Activated CD4-positive, alpha-beta T cell treated with anti-CD3 and anti-CD28 coated beads, Interleukin-2, amount 50 U/mL, for 1 hour (primary cell): ENCODE measurements at places on chromosomes 4 and X.

DNA sequence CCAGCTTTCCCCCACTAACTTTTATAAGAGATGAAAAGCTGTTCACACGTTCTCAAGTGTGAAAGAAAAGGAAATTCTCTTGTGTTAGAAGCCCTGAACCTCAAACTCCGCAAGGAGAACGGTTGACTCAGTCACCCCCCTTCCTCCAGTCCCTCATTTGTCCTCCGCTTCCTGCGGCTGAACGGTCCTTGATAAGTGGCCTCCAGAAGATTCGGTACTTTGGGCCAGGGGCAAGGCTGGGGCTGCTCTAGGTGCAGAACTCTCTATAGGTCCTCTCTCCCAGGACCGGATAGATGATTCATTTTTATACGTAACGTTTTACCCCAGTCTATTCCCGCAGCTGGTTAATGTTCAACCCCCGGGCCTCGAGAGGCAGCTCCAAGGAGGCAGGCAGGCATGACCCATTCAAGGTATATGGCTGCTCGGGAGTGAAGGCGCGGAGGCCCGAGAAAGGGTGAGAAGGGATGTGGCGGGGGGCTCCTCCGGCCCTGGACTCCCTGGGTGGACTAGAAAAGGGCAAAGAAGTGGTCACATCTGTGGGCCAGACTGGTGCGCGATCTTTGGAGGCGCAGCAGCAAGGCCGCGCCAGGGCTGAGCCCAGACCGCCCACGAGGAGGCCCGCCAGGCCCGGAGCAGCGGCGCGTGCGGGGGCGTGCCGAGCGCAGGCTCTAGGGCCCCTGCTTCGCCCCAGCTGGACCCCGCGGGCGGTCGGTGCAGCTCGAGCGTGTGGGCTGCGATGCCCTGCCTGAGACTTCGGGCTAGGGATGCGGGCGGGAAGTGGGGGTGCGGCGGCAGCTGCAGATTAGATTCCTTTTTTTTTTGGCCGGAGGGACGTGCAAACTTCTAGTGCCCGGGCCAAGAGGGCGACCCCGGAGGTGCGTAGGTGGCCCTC is 11.7 kb downstream of the PITX2 start:
- DNase-seq = no peak

DNA sequence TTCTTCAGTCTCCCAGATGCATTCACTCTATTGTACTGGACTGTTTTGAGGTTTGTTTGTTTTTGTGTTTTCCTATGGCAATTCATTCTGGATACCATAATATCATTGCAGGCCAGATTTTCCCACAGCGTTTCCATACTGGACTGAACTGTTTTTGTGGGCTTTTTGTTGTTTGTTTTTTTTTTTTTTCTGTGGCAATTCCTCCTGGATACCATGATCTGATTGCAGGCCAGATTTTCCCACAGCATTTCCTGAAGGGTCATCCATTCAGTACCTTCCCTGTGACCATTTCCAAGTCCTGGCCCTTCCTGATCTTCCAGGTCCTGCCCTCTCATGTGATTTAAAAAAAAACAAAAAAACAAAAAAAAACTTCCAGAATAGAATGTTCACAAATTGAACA is 33.9 kb upstream of the FAM241A start:
- DNase-seq = no peak

DNA sequence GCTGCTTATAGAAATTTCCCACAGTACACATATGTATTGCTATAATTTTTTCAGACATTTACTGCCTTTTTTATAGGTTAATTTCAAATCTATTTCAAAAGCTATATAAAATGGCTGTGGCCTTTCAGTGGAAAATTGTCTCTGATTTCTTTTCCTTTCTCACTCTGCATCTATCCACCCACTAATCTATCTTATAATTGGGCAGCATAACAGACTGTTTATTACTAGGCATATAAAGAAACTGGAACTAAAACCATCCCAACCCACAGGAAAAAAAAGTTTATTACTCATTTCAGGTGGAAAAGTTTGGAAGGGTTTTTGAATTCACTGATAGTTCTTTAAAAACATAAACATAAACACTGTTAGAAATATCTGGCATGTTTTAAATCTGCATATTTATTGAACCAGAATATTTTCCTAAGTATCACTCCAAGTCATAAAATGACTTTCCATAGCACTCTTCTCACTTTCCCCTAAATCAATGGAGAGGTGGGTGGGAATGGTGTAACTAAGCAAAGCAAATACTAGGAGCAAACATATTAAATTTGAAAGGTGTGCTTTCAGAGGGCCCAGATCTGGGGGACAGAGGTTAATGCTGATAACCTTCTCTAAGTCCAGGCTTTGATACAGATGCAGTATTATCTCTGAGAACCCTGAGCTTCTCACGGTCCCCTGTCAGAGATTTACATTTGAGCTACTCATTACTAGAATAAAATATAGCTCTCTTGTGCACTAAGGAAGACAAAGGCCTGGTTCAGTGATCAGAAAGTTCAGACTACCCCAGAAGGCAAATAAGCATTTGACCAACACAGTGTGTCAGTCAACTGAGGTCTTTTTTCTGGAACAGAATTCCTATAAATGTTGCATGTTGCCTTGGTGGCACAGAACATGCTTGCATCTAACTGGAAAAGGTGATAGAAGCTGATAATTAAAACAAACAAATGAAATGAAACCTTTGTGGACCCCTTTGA is 328.3 kb downstream of the UNC5C start:
- no peak for DNase-seq

- no peak for DNase-seq
Observed at GRCh38 chrX:20451929-20452328, 185.2 kb upstream of the RPS6KA3 start.

DNA sequence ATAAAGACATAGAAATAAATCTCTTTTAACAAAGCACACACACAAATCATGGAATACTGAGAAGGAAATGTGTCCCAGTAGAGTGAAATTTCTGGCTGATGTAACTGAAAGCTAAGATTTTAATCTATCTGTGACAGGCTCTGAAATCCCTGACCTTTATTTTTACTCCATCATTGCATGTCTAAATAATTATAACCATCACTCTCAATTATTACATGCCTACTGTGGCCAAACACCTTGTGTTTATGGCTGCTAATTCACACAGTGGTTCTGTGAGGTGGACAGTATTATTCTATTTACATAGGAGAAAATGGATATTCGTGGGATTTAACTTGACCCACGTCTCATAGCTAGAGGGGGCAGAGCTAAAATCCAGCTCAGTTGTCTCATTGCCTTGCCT is 438.1 kb downstream of the TLL1 start:
- DNase-seq = no peak

- DNase-seq = no peak
Observed at GRCh38 chr4:107897823-107898222, 33.5 kb upstream of the CYP2U1 start.

DNA sequence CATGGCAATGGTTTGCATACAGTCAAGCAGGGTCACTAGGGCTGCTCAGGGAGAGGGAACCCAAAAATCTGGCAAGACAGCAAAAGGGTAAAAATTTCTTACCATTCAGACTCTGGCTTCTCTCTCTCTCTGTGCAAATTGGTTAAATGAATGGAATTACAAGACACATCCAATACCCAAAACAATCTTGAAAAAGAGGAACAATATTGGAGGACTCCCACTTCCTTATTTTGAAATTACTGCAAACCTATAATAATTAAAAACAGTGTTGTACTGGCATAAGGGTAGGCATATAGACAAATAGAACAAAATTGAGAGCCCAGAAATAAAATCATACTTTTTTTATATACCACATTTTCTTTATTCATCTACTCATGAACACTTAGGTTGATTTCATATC is 24.1 kb downstream of the ETDA start:
- no peak for DNase-seq

GRCh38 chr4:75016472-75016871 is 83.6 kb downstream of the PARM1 start:
- no peak for DNase-seq

- DNase-seq = no peak
Observed at GRCh38 chr4:47715716-47716416, 122.0 kb downstream of the CORIN start.

GRCh38 chr4:147909225-147909624 is 177.3 kb downstream of the ARHGAP10 start:
- DNase-seq = no peak

- DNase-seq = no peak
Observed at GRCh38 chr4:180380733-180381132, 1862.5 kb upstream of the TENM3 start.

DNA sequence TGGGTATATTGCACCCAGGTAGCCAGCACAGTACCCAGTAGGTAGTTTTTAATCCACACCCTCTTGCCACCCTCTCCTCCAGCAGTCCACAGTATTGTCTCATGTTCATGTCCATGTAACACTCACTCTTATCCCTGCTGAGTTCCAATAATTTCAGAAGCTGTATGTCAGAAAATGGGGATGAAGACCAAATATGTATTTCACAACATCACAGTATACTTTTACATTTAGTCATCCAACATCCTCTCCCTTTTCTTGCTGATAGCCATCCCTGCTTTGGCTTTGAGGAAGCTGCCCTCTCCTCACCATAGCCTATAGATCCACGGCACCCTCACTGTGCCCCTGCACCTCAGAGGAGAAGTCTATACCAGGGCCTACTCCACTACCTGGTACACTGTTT is 126.0 kb upstream of the LDB2 start:
- DNase-seq = no peak

DNA sequence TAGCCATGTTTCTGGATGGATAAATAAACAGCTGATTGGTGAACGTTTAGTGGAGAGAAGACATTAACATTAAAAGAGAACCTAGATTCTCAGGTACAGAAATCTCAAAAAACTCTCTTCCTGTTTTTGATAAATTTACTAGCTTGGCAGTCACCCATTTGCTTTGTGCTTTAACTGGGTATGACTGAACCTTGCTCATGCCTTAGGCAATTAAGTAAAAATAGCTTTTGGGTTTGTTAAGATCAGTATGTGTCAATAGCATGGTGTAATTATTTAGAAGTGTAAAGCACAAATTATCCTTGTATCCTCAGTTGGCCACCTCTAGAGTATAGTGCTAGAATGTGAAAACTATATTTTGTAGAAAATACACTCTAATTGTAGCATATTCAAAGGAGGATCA is 200.0 kb downstream of the CFAP299 start:
- DNase-seq = no peak

DNA sequence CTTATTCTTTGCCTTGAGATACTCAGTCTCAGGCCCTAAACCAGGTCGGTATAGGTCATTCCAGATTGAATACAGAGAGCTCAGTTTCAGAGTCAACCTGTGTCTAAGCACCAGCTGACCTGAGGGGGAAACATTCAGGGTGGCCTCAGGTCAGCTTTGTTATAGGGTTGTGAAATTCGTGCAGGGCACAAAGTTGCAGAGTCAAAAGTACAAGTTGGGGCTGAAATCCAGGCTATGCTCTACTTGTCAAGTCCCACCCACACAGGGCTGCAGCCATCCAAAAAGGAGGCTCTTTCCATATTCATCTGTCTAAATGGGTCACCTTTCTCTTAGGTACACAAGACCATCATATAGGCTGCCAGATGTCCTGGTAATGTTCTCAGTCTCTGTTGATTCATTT is 89.7 kb downstream of the ITIH6 start:
- DNase-seq = no peak

DNA sequence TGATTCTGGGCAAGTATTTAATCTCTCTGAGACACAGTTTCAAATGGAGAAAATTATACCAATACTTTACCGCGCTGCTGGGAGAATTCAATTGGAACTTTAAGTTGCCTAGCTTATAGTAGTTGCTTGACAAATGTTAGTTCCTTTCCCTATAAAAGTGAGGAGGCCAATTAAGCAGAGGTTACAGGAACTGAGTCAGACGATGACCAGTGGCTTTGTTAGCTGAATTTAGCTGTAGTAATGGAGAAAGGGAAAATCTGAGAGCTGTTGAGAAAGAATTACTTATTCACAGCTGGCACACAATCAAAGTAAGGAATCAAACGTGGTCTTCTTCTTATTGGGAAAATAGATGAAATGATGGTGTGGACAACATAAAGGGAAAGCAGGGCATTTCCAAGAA is 29.6 kb downstream of the SMARCA1 start:
- DNase-seq = no peak

- no peak for DNase-seq
Observed at GRCh38 chrX:43939187-43939926, 33.8 kb downstream of the NDP start.

DNA sequence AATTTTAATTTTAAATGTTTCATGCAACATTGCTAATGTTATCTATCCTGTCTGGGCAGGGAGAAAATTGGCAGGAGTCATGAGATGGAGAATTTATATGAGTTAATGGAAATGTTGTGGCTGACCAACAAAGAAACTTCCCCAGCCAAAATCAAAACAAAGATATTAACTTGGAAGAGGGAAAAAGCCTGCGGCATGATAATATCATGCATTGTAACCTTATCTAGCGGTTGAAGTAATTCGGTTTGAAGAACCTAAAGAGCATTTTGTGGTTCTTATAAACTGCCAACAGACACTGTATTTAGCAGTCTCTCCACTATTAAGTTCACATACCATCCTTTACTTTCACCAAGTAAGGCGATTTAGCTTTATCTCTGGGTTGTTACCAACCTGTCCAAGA is 42.3 kb downstream of the DKK2 start:
- no peak for DNase-seq

- DNase-seq = no peak
Observed at GRCh38 chr4:147840838-147841738, 109.2 kb downstream of the ARHGAP10 start.

DNA sequence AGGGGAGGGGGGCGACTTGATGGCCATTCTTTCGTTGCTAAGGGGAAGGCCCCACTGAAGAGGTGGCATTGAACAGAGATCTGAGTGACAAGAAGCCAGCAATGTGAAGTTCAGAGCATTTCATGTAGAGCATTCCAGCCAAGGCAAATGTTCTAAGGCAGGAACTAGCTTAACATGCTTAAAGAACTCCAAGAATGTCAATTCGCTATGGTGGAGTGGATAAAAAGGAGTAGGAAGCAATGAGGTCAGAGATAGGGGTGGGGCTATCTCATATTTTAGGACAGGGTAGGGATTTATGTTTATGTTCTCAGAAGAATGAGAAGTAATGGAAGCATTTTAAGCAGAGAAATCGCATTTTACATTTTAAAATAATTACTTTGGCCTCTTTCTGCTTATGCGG is 130.9 kb downstream of the TTC29 start:
- no peak for DNase-seq

GRCh38 chr4:128241019-128241418 is 46.6 kb downstream of the PGRMC2 start:
- DNase-seq = no peak

DNA sequence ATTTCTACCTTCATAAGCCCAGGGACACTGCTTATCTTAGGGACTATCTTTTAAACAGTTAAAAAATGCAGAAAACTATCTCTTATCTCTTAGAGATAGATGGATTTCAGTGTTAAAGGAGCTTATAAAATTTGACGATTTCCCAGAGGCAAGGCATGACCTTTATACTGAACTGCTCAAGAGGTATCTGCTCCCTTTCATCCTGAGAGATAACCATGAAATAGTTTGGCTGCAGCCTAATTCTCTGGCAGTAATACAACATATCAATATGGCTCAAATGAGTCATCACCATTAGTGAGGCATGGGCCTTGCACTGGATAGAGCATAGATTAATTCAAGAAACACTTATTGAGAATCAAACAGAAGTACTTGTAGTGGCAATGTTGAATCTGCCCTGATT is 348.2 kb upstream of the GRIA3 start:
- no peak for DNase-seq
